Stomach (tissue), 19 donors: ENCODE measurements at places on chromosomes 5 and 9. TPM values are rescaled to one million over a fixed set of nuclear protein-coding genes. Genes with fewer than 3 reads are reported as not detected.

DNA sequence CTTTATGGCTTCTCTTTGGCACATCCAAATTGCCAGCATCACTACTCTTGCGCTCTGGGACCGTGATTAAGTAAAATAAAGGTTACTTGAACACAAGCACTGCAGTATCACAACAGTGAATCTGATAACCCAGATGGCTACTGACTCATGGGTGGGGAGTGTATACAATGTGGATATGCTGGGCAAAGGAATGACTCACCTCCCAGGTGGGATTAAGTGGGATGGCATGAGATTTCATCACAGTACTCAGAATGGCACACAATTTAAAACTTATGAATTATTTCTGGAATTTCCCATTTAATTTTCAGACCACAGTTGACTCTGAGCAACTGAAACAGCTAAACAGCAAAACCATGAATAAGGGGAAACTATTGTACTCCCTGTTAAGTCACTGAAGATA lies 4.3 kb downstream of the GFM2 start:
- DNase-seq, result peak; percentile 8

DNA sequence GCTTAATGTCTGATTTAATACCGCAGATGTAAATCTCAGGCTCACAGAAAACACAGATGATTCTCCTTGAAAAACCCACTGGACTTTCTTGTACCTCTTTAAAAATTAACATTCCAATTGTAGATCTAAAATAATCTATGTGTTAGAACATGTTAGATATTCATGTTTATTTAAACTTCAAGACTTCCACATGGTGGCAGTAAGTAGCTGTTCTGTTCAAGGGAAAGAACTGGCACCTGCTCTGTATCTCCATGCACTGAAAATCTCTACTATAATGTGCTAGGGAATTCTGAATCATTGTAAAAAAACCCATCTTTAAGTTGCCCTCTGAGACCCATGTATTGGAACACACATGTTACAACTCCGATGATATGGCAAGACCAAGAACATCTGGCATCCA lies 366.9 kb downstream of the DMRTA1 start:
- no peak for DNase-seq

DNA sequence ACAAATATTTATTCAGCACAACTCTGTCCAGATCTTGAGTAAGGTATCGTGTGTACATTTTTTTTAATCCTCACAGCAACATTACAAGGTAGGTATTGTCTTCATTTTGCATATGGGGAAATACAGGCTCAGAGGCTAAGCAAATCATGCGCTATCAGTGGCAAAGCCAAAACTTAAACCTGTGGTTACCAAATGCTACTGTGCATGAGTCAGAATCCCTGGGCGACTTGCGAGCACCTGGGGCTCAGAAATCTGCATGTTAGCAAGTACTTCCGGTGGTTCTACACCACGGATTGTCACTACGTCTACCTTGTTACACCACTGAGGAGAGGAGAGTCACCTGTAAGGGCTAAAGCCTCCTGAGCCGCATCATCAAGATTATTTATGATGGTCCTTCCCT lies 21.3 kb downstream of the C5orf58 start:
- DNase-seq, result peak; percentile 48

DNA sequence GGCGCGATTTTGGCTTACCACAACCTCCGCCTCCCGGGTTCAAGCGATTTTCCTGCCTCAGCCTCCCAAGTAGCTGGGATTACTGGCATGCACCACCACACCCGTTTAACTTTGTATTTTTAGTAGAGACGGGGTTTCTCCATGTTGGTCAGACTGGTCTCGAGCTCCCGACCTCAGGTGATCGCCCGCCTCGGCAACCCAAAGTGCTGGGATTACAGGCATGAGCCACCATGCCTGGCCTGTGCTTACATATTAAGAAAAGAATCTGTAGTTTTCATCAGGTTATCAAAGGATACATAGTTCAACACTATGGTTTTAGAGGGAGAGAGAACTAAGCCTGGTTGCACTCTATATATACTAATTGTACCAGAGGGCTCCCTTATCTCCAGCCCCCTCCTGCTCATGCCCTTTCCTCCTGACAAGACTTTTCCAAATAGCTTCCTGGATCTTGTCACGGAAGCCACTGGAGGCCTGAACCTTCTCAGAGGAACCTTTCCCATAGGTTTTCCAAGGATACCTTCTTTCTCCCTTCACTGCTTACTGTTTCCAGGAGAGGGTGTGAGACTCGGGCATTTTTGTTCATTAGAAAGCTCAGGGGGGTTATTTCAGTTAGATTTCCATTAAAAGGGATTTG lies 53.1 kb downstream of the SLC44A1 start:
- DNase-seq, result no peak

GRCh38 chr5:61604076-61605025 lies 272.3 kb downstream of the ZSWIM6 start:
- no peak for DNase-seq

DNA sequence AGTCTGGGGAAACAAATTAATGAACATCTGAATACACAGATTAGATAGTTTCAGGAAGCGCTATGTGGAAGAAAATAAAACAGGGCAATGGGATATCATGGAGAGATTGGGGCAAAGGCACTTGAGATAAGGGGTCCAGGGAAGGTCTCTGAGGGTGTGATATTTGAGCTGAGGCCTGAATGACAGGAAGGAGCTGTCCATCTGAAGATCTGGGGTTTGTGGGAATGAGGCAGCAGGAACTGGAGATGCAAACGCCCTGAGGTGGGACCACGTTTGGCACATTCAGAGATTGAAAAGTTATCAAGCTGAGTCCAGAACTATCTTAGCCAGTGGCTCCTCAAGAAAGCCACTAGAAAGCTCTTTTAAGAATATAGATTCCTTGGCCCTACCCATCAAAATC lies 8.7 kb upstream of the DAB2IP start:
- DNase-seq, result no peak

GRCh38 chr9:131873335-131873734 lies 133.5 kb upstream of the RAPGEF1 start:
- no peak for DNase-seq

DNA sequence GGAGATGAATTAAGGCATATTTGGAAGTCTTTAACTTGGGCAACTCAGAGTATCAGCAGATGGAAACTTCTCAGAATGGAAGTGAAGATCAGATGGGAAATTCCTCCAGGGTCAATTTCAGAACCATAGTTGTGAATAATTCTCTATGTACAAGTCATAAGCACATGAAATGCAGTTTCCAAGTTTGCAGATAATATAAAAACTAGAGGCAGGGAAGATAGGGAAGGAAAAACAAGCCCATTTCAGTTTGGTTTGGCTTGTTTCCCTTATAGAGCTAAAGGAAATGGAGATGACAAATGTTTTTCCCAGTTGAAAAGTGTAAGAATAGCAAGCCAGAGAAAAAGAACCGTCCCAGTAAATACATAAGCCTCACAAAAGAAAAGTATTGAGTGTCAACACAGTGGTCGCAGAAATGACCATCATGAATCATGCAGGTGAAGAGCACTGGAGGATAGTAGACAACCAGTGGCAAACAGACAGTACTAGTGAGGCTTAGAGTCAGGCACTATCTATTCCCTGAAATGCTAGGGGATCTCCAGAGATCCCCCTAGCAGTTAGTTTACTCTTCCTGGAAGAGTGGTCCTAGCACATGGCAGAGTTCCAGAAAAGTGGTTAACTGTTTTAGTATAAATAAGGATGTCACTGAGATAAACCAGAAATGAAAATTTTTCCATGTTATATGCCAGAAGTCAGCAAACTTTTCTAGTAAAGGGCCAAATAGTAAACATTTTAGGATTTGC lies 245.9 kb downstream of the SAXO1 start:
- peak; percentile 86 for DNase-seq

The SMIM33 gene
- total RNA-seq, result 0.87 TPM

The SPATA31C1 gene
- total RNA-seq, result not detected

The ARHGEF39 gene
- total RNA-seq, result 58.3 TPM

The NEURL1B gene
- 23.2 TPM for total RNA-seq

The LCN9 gene
- total RNA-seq, result not detected

The HEMGN gene
- total RNA-seq, result not detected

The SLCO6A1 gene
- not detected for total RNA-seq

The PCDHA10 gene
- total RNA-seq, result 0.55 TPM

The PCDHAC2 gene
- 0.58 TPM for total RNA-seq
